Ovary (tissue), 10 donors: ENCODE measurements at places on chromosomes 5 and 9. TPM values are rescaled to one million over a fixed set of nuclear protein-coding genes. Genes with fewer than 3 reads are reported as not detected.

LRRC19 gene
- not detected for total RNA-seq

DNA sequence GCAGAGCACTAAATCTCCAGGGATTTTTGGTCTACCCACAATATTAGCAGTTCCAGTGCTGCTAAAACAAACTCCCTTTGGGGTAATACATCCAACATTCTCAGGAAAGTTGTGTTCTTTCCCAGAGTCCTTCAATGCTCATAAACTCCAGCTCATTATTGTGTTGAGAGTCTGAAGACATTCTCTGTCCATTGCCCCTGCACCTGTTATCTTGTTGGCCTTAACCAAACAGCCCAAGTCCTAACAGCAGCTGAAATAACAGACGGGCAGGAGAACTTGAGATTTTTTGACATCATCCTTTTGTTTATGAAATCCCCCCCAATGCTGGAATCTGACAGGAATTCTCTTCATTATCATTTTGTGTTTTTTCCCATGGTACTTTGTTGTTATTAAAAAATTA is 110.8 kb downstream of the PAPPA start:
- DNase-seq: no peak

DNA sequence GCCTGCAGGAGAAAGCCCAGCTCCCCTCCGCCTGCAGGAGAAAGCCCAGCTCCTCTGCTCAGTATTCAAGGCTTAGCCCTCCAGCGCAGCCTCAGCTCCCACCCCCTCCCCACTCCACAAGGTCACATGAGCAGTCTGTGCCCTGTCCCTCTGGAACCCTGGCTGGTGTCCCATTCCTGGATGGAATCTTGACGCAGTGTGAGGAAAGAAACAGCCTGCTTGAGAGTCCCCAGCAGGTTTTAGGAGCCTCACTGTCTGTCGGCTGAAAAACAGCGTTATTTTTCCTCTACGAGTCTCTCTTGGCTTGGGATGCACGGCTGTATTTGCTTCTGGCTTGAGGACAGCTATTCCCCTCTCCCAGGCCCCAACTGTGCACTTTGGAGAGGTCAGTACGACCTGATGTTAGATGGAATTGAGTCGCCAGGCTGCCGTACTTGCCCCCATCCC is 210.1 kb upstream of the TRIM32 start:
- peak; percentile 75 for DNase-seq

- DNase-seq: no peak
Measured at GRCh38 chr5:142189813-142190212, 81.2 kb downstream of the NDFIP1 start.

GRCh38 chr5:137750436-137750835 is 3.7 kb downstream of the HNRNPA0 start:
- no peak for DNase-seq

DNA sequence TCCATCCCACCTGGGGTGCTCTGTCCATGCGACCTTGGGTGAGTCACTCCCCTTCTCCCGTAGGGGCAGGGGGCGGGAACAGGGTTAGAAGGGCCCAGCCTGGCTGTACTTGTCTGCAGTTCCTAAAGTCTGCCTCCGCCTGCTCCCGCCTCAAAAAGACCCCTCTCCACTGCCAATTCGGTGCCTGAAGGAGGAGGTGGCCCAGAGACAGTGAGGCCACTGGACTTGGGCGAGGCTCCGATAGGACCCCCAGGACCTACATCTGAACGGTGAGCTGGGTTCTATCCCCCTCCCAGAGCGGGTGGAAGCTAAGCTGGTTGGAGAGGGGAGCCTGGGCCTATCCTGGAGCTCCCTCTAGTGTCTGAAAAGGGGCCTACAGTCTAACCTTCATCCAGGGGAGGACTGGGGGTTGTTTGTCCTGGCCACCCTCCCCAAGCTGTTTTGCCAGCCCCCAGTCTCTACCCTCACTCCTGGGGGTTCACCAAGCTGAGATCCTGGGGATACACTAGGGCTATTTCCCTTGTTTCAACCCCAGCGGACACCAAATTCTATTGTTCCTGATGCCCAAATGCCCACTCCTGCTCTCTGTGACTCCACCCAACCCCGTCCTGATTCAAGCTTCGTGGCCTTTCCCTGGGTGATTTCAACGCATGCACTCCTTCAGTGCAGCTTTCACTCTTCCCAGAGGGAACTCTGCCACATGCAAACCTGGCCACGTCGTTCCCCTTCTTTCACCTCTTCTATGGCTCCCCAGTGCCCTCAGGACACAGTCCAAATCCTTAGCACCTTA is 6.1 kb upstream of the CRB2 start:
- peak; percentile 50 for DNase-seq

DNA sequence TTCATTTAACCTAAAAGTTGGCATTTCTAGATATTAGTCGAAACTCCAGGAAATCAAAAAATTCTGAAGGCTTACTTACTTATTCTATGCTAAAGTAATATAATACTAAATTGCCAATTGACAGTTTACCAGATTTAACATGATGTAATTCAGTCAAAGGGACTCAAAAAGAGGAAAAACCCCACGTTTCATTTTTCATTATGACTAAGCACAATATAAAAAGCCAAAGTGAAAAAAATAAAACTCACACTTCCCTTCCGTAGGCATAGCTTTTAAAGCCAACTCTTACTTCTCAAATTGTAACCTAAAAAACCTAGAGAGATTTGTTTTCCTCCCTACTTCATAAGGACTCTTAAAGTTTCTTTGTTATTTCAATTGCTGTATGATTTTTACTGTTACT is 146.6 kb downstream of the RAPGEF6 start:
- DNase-seq: no peak
